ENCODE measurements at places on chromosomes 1 and 21.

DNA sequence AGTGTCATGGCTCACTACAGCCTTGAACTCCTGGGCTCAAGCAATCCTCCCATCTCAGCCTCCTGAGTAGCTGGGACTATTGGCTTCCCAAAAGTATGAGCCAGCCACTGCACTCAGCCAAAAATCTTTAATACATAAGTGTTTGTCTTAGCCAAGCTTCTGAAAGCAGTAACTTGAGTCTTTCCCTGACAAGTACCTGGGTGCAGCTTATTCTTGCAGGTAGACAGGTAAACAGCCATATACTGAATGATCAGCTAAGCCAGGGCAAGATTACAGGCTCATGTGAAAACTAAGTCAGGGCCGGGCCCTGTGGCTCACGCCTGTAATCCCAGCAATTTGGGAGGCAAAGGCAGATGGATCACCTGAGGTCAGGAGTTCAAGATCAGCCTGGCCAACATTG, 7.8 kb downstream of the MEAF6 start:
- DNase-seq, result no peak

GRCh38 chr1:1437904-1438376, 2.5 kb downstream of the VWA1 start:
- no peak for DNase-seq

GRCh38 chr1:167060141-167061072, 29.8 kb downstream of the GPA33 start:
- DNase-seq, result no peak

GRCh38 chr1:206098242-206098919, 18.8 kb downstream of the AVPR1B start:
- DNase-seq, result no peak

- DNase-seq, result no peak
Measured at GRCh38 chr1:204406621-204407020, 5.0 kb downstream of the PPP1R15B start.

DNA sequence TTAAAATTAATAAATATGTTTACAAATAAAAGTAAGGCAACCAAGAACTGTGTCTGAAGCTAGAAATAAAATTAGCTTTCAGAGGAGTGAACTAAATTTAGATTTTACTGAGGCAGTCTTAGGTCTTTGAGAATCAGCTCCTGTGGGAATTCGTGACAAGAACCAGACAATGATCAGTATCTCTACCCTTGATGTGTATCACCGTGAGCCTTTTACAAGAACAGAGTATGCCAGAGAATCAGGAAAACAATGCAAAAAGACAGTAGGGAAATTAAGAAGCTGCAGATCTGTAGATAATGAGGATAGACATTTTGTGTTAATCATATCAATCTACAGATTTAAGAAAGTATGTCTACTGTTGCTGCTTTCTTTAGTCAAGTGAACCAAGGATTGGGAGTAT, 351.0 kb downstream of the COL11A1 start:
- no peak for DNase-seq

GRCh38 chr21:39881661-39882060, 14.4 kb downstream of the PCP4 start:
- DNase-seq, result no peak

GRCh38 chr1:32991819-32992488, 27.3 kb upstream of the RNF19B start:
- DNase-seq, result no peak

DNA sequence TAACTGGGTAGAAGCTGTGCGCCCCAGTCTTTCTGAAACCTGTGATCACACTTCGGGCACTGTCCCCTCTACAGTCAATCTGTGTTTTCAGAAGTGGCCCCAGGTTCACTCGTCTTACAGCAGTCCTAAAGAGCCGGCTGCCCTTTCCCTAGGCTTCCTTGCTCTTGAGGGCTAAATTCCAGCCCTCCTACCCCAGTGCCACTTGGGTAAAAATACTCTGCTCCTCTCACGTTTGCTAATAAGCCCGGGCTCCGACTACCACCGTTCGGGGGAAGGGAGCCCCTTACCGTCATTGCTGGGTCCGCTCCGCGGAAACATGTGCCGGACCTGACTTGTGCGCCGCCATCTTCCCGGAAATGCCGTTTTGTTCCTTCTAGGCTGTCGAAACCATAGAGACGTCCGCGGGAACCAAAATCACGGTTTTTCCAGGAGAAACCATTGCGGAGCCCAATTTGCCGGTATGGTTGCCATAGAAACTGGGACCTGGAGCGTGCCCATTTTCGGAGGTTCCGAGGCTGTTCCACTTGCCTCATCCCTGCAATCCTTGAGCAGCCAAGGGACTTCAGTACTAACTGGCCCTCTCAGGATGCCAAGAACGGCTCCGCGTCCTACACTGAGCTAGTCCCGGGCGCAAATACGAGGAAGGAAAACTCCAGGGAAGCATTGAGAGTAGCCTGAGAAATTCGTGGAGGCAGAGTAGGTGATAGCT, at the start of gene GPATCH4:
Gene GPATCH4 (minus strand): TSS at position 358 of the 709 bp plus-strand sequence.
- DNase-seq, result peak; percentile 60

GRCh38 chr1:189405419-189405818, 1072.2 kb downstream of the BRINP3 start:
- DNase-seq, result no peak

DNA sequence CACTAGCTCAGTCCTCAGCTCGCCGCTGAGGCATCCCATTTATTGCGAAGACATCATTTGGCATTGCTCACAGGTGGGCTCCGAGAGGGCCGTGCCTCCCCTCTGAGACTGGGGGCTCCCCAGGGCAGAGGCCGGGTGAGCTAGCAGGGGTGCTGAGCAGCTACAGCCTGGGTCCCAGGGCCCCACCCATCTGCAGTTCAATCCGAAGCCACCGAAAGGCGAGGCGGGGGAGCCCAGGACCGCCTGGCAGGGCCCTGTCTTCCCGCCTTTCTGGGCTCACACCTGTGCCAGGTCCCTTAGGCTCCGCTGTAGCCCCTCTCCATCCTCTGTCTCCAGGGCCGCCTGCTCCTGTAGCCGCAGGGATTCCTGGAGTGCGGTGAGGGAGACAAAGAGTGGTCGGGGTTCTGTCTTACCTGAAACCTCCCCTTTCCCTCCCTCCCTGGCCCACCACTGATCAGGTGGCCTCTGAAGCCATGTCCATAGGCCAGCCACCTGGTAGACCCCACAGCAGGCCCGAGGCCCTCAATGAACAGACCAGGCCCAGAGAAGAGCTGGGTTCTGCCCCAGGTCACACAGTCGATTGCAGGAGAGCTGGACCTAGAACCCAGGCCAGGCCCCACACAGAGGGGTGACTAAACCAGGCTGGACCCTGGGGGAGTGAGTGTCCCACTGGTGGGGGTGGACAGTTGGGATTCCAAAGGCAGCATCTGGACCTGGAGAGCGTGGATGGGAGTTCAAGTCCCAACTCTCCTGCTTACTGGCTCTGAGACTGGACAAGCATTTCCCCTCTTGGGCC, 18.1 kb upstream of the NBPF1 start:
- no peak for DNase-seq

DNA sequence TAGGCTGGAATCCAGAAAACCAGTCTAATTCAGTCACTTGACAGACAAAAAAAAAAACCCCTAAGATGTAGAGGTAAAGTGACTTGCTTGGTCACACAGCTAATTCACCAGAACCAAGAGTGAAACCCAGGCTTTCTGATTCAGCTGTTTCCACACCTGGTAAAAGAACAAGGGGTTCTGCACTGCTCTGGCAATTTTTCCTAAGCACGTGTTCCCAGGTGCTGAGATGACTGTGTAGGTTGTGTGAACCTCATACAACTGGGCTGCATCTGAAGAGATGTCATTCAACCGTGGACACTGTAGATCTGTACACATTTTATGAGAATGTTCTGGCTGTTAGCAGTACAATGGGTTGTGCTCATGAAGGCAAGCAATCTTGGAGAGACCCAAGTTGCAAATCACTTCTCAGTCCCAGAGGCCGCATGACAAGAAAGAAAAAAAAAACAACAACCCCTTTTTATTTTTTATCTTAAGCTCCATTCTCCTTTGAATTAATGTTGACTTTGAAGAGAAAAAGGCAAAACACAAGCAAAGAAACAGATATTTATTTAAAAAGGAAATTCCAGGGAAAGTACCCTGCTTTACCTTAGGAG, 95.4 kb downstream of the INTS7 start:
- DNase-seq, result no peak

- no peak for DNase-seq
Measured at GRCh38 chr1:42938645-42939615, 19.7 kb downstream of the SLC2A1 start.

Data from stimulated activated CD8-positive, alpha-beta memory T cell treated with anti-CD3 and anti-CD28 coated beads, Interleukin-7, amount 100 ng/mL, for 1 hour (primary cell).